ENCODE measurements at places on chromosomes 1 and 21.

DNA sequence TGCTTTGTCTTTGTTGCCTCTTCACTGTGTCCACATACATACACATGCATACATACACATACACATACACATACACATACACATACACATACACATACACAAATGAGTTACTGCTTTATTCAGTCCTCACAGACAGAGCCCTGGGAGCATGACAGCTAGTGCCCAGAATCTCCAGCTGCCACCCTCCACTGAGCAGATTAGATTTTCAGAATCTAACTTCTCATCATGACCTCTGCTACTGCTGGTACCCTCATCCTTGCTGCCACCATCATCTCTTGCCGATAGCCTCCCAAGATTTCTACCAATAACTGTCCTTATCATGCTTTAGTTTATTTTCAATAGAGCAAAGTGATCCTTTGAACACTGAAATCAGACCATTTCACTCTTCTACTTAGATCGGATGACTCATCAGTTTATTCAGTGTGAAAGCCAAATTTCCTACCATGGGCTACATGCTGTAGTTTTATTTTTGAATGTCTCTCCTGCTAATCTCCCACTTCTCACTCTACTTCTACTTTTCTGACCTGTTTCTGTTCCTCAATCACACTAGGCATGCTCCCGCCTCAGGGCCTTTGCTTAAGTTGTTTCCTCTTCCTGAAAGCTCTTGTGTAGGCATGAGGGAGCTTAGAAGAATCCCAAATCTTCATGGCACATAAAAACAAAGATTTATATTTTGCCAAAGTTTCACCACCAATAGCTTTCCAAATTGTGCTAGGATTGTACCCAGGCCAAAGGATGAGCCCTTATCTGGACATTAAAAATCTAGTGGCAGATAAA, 43.0 kb downstream of the ATP6V1G3 start:
- no peak for DNase-seq

DNA sequence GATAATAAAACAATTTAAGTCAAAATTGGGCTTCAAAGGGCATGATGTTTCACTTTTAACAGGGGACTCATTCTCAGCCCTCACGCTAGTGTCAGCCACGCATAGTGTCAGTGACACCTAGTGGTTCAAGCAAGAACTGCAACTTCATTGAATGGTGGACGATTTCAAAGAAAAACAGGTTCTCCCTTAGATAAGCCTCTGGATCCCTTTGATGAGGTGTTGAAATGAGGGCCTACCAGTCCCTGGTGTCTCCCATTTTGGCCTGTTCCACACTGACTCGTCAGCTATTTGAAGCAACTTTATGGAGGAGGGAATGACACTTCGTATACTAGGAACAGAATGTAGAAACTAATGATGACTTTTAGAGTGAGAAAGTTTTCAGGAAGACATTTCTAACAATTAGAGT, 56.2 kb downstream of the FCRL5 start:
- DNase-seq = peak; percentile 7

GRCh38 chr1:200535605-200536004, 84.9 kb downstream of the KIF14 start:
- DNase-seq = no peak

GRCh38 chr1:220526294-220526693, 1.6 kb upstream of the MARK1 start:
- DNase-seq = no peak

- DNase-seq = no peak
These were observed 35.2 kb downstream of the GORAB start for GRCh38 chr1:170567214-170567613.

- DNase-seq = no peak
These were observed 42.7 kb downstream of the L1TD1 start for GRCh38 chr1:62237361-62237760.

DNA sequence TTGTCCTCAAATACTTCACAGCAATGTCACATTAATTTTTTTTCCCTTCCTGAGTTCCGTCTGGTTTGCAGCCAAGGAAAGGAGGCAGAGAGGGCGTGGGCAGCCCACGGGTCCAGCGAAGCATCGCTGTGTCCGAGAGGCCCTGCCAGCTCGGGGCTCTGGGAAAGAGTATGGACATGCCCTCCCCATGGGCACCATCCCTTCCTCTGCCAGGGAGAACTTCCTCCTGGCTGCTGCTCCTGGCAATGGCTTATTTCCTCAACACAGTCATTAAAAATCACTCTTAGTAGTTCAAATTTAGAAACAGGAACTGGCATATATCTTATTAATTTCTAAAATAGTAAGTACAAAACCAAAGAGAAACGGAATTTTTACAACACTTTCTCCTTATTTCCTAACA, 115.4 kb downstream of the RIPK4 start:
- no peak for DNase-seq

DNA sequence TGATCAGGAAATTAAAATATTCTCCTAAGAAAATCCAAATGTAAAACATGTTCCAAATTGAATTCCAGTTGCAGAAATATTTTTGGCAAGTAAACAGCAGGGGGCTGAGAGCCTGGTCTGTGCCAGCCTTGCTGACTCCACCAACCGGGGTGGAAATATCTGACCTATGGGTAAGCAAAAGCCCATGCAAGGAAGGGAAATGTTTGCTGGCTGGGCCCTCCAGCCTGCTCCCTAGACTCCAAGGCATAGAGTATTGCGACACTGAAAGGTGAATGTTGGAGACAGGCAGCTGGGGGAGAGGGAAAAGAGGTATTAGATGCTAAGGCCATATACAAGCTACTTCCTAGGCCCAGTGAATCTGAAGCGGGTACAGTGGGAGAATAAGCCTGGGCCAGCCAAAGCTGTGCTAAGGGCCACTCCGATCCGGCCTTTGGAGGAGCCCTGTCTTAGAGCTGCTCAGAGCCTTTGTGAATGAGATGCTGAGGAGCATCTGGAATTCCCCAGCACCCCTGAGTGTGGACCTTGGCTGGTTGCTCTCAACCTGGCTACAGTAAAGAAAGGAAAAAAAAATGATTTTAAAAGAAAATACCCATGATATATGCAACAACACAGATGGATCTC, 24.9 kb upstream of the ATP1B1 start:
- DNase-seq = no peak

GRCh38 chr1:55073187-55073916, 34.0 kb downstream of the PCSK9 start:
- DNase-seq = no peak

GRCh38 chr1:91876040-91876470, 9.9 kb downstream of the TGFBR3 start:
- DNase-seq = no peak

- DNase-seq = no peak
These were observed at the start of gene ATP6V1G3 for GRCh38 chr1:198540580-198540979. ATP6V1G3 (minus strand) TSS chr1:198540680; CDS start chr1:198540650, 30 bp downstream.

DNA sequence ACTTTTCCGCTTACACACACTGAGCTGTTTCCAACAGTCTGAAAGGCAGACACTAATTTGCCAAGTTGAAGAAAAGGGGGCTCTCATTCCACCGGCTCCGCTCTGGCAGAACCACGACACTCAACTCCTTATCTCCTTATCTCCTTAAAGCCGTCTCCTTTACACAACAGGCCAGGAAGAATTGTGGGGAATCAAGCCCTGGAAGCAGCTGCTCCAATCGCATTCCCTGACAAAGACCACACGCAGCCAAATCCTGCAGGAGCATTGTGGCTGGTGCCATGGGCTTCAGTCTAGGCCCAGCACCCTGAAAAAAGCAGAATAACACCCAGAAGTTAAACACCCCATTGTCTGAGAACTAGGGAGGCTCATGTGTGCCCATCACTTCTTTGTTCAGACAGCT, 24.1 kb downstream of the SUSD4 start:
- DNase-seq = no peak

DNA sequence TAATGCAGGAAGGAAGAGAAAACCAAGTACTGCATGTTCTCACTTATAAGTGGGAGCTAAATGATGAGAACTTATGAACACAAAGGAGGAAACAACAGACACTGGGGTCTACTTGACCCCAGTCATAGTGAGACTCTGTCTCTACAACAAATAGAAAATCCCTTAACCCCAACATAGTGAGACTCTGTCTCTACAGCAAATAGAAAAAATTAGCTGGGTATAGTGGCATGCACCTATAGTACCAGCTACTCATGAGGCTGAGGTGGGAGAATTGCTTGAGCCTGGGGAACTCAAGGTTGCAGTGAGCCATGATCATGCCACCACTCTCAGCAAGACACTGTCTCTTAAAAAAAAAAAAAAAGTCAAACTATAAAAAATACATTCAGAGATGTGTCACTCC, 42.7 kb downstream of the GIPC2 start:
- DNase-seq = no peak

- no peak for DNase-seq
These were observed 11.6 kb upstream of the POFUT2 start for GRCh38 chr21:45299026-45299863.

GRCh38 chr1:119361205-119361604, 7.4 kb upstream of the HAO2 start:
- no peak for DNase-seq

- DNase-seq = no peak
These were observed 89.7 kb downstream of the PBX1 start for GRCh38 chr1:164648636-164649035.

GRCh38 chr21:33817663-33818451, 97.7 kb downstream of the ATP5PO start:
- no peak for DNase-seq

- DNase-seq = no peak
These were observed 25.0 kb downstream of the CRYAA start for GRCh38 chr21:43193651-43194302.

- no peak for DNase-seq
These were observed 24.4 kb downstream of the ZNF697 start for GRCh38 chr1:119623678-119624077.

All from smooth muscle cell of the brain vasculature (primary cell).